Central memory CD4-positive, alpha-beta T cell (primary cell): ENCODE measurements at places on chromosomes 5 and 9.

DNA sequence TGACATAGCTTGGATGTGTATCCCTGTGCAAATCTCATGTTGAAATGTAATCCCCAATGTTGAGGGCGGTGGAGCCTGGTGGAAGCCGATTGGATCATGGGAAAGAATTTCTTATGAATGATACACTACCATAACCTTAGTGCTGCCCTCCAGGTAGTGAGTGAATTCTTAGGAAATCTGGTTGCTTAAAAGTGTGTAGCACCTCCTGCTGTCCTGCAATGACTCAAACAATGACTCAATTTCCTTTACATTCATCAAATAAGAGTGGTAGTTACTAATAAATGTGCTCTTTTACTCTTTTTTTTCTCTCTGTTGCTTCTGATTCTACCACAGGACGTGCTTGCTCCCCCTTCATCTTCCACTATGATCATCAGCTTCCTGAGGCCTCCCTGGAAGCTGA, 1696.0 kb upstream of the CDH9 start:
- no peak for DNase-seq

- no peak for DNase-seq
These were observed 653 bp downstream of the LHX3 start for GRCh38 chr9:136204145-136204805.

DNA sequence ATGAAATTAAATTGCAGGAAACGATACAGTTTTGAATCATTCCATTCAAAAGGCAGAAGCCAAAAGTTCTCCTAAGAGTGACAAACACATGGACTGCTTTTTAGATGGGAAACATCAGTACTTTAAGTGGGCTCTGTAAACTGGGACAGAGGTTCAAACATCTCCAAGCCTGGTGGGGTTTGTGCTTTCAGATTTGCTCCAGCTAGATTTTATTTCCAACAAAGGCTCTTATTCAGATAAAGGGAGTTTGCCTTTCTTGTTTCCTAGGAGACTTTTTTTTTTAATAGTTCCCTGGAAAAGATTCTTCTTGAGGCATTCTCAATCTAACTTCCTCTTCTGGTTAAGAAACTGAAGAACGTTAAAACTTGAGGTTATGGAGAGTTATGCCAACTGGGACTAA, 277.6 kb downstream of the TMEM38B start:
- DNase-seq = no peak

GRCh38 chr5:55900068-55900467, 48.9 kb downstream of the IL31RA start:
- DNase-seq = no peak

- DNase-seq = no peak
These were observed 176.6 kb upstream of the FREM1 start for GRCh38 chr9:15086778-15087324.

- DNase-seq = no peak
These were observed 97.5 kb downstream of the HSPA4 start for GRCh38 chr5:133149345-133149744.

DNA sequence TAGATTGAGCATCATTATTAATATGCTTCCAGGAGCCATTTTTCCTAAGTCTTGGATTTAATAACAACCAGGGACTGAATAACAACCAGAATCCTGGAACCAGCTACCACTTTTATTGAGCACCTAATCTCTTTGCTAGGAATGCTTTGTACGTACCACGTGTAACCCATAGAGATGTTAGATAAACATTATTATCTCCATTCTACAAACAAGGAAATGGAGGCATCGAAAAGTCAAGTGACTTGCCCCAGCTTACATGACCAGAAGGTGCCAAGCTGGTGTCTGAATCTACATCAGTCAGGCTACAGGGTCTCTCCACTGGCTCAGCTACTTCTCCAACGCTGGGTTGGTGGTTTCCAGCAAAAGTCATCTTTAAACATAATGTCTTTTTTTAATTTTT, 256.1 kb upstream of the ANKRD55 start:
- DNase-seq = no peak

DNA sequence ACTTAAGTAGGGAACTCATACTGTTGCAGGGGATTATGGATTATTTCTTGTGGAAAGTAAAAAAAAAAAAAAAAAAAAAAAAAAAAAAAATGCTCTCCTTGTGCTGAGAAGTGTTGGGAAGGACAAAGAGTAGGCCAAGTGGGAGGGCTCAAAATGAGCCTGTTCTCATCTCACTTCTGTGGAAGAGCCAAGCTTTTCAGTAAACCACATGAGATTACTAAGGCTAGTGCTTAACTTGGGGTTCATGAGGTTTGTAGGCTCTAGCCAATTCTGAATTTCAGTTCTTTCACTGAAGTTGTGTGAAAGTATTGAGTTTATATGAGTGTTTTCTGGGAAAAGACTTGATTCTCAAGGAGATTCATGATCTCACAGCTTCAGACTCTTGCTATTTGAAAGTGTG, 23.0 kb upstream of the CEP78 start:
- no peak for DNase-seq

DNA sequence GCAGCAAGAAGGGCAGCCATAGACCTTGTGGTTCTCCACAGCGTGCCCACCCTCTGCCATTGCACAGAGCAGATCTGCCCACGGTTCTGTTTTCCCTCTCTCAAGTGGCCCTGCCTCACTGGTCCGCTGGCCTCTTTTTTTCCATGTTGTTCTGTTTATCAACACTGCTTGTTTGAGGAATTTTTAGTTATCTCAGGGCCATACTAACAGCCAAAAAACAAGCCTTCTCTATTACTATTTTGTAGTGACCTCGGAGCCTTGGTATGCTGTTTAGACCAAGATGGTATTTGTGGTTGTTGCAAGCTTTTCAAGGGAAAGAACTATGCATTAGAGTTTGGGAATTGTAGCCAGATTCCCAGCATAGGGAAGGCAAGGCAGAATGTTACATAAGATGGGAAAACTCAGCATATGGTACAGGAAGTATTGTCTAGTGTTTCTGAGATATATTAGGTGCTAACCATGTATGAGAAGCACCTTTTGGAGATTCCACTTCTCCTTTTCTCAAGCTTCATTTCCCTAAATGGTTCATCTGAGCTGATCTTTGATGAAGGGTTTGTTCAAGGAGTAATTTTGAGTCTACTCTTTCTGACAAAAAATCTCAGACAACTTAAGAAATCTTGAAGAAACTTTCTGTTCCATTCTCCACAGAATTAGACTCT, 54.3 kb downstream of the NUP214 start:
- DNase-seq = no peak

GRCh38 chr9:3468421-3469205, 57.2 kb downstream of the RFX3 start:
- no peak for DNase-seq

- no peak for DNase-seq
These were observed 310.5 kb downstream of the PLK2 start for GRCh38 chr5:58149345-58149744.

DNA sequence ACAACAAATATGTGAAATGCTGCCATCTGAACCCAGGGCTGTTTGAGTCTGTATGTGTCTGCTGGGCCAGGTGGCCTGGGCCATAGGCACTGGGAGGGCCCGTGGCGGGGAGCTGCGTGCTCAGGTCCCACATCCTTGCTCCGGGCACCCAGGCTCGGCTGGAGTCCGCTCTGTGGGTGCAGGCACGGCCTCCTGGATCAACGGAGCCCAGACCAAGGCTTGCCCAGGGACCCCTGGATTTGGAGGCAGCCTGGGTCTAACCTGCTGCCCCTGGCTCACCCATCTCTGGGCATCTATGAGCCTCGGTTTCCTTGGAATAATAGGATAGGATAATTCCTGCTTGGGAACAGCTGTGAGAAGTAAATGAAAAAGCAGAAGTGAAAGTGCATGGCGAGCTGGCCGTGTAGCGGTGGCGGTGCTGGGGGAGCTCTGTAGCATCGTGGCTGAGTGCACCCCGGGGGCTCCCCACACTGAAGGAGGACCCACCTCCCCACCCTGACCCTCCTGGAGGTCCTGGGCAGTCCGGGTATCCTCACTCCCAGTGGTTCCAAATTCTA, 1.2 kb downstream of the CDHR2 start:
- no peak for DNase-seq

DNA sequence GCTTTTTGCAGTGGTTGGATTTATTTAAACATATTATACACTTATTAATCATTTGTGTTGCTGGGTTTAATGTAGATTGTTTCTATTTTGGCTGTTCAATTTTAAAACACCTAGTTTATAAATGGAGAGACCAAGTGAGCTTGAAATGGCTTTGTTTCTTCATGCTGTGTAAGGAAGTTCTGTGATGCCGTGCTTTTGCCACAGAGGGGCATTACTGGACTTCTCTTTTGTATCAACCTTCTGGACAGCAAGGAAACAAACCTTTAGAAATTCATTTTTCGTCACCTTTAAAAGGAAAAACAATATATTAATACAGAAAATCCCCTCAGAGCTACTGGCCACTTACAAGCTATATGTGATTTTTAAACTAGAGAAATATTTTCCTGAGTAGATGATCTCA, 81.9 kb downstream of the DMRTA1 start:
- DNase-seq = no peak

- DNase-seq = no peak
These were observed 236.5 kb downstream of the DRD1 start for GRCh38 chr5:175207321-175208040.

- no peak for DNase-seq
These were observed 278.8 kb downstream of the PBX3 start for GRCh38 chr9:126025991-126026390.

DNA sequence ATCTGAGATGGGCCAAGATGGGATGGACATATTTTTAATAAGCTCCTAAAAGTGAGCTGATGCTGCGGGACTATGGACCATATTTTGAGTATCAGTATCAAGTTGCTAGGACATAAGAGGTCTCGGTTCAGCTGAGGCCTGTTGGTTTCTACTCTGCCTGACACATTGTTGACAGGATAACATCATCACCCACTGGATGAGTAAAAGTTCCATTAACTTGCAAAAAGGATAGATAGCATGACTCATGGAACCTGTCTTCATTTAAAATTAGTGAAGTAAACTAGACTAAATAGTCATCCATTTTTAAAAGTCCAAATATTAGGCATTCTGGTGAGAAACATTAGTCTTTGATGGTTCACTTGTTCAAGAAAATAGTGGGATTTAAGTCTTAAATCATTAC, 33.3 kb downstream of the PARP8 start:
- no peak for DNase-seq

- no peak for DNase-seq
These were observed 30.6 kb upstream of the GARNL3 start for GRCh38 chr9:127233989-127234388.

- DNase-seq = no peak
These were observed at the start of gene PCDHB11 for GRCh38 chr5:141199359-141200235. PCDHB11 (plus strand) TSS chr5:141199627; CDS start chr5:141199775, 148 bp downstream.

GRCh38 chr5:6718161-6718681, 5.0 kb downstream of the TENT4A start:
- DNase-seq = no peak

DNA sequence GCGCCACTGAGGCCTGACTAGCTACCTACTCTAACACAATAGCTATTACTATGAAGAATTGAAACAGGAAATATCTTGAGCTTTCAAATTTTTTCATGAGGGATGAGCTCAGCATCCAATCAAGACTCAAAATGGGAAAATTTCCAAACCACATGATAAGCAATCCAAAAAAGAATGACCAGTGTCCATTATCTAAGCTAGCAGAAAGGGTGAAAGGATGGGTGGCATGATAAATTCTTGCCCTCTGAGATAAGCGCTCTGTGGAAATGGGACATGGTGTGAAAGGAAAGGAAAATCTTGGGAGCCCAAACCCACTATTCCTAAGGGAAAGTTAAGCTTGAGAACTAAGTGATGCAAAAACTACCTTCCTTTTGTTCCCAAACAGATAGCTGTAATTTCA, 170.2 kb upstream of the NREP start:
- no peak for DNase-seq

DNA sequence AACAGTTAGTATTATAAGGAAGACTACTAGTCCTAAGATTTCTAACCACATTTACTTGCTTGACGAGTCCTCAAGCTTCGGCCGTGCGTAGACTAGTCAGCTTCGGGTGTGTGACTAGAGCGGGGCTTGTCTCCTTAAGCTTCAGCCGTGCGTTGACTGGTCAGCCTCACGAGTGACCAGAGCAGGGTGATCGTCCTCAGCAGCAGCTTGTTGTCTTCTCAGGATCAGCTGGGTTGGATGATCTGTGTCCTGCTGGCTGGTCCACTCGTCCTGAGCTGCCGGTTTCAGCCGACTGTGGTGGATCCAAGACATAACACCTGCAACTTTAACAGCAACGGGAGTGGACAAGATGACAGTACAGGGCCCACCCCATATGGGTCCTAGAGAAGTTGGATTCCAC, 16.7 kb downstream of the CEL start:
- DNase-seq = no peak

DNA sequence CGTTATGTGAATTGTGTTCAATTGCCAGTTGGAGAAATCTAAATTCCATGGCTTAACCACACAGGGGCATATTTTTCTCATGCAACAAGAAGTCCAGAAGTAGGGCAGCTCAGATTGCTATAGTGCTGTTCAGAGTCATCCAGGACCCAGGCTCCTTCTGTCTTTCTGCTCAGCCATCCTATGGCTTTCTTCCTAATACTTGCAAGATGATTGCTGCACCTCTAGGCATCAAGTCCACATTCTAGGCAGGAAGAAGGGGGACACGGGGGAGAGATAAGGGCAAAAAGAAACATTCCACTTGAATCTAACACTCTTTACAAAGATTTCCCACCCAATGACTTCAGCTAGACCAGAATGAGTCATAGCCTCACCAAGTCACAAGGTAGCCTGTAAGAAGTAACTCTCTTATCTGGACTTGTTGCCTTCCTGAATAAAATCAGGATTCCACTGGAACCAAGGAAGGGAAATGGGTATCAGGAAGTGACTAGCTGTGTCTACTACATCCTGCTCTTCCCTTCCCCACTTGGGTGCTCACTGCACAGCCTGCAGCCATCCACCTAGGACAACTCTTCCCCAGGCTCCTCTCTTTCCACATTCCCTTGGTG, 5.3 kb downstream of the ERAP2 start:
- DNase-seq = no peak

GRCh38 chr9:2493529-2493928, 128.1 kb upstream of the VLDLR start:
- no peak for DNase-seq

DNA sequence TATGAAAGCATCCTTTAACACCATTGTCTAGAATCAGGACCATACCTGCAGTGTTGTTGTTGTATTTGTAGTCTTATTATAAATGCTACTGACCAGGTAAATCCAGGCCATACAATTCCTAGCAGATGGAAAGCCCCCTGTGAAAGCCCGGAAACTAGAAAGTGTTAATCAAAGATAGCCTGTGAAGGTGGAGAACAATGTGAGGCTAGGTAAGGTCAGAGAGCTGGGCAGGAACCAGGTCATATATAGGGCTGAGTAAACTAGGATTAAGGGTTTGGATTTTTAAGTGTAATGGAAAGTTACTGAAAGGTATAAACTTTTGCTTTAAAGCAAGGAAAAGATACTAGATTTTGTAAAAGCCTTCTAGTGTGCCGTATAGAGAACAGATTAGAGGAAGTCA, 6.7 kb downstream of the LRRC70 start:
- DNase-seq = no peak
